Amniotic epithelial cell (primary cell): ENCODE measurements at places on chromosomes 11 and 22.

DNA sequence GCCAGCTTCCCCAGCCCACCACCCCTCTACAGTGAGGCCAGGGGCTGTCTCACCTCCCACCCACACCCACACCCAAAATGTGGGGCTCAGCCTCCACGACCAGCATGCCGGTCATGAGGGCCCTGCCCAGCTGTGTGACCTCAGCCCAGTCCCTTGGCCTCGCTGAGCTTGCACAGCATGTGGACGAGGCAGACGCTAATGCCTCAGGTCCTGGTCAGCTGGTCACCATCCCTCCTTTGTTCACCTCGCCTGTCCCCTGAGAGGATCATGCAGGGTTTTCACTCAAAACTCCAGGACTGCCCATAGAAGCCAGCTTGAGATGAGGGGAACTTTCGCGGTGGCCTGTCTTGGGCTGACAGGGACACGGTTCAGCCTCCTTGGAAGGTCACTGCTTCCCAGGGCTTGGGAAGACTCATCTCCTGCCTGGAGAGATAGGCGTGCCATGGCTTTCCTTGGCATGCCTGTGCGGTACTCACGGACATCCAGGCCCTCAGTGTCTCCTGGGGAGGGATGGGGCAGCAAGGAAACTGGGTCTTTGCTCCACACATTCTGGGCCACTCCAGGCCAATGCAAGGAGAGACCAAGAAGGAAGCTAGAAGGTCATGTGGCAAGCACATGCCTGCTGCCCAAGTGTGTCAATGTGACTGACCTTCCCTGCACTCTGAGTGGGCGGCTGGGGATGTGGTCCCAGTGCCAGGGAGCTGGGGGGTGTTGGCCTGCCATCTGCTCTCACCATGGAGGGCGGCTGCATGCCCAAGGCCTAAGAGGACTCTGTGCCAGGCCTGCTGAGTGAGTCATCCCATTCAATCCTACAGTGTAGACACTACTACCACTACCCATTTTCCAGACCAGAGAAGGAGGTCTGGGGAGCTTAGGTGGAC lies 3.2 kb upstream of the RTN4R start:
- no peak for DNase-seq

DNA sequence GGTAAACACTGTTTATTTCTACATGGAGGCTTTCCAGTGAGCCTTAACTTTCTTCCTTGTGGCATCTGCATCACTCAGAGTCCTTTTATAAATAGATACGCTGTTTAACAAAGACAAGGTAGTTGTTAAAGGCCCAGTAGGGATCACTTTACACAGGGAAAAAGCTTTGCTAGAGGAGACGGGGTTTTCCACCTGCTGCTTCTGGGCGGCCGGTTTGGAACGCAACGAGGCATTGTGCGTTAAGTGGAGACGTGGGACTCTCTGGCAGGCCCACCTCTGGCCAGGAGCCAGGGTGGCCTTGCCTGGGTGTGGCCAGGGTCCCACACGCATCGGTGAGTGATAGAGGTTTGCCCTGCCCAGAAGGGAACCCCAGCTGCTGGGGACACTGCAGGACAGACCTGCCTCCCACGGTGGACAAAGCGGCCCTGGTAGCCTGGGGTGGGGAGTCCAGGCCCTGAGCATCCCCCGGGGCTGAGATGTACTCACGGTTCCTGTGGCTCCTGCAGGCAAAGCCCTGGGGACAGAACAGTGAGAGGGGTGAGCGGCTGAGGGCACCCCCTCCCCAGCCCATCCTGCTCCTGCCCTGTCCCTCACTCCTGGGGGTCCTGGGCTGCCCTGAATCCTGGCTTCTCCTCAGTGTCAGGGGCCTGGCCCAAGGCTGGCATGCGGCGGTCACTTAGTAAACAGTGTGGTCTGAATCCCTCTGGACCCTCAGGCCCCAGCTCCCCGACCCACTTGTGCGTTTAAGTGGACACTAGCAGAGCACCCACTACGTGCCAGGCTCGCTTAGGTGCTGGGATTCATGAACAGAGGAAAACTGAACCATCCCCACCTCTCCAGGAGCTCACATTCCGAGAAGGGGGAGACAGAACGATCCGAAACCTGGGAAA lies 4.2 kb downstream of the IL17REL start:
- DNase-seq, result no peak

DNA sequence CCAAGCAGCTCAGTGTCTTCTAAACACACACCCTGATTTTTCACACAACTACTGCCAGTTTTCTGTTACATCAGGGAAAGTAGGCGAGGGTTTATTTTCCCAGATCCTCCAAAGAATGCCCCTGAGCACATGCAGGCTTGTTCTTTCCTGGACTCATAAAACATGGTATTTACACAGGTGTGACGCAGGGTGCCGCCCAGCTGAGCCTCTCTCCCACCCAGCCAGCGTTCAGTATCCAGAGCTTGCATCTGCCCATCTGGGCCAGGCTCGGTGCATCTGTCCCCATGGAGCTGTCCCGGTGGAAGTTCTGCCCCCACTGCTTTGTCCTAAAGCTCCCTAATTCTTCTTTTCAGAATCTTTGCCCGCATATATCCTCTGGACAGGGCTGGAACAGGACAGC lies 44.8 kb upstream of the ISX start:
- no peak for DNase-seq

GRCh38 chr11:79168530-79169110 lies 272.2 kb downstream of the TENM4 start:
- no peak for DNase-seq

DNA sequence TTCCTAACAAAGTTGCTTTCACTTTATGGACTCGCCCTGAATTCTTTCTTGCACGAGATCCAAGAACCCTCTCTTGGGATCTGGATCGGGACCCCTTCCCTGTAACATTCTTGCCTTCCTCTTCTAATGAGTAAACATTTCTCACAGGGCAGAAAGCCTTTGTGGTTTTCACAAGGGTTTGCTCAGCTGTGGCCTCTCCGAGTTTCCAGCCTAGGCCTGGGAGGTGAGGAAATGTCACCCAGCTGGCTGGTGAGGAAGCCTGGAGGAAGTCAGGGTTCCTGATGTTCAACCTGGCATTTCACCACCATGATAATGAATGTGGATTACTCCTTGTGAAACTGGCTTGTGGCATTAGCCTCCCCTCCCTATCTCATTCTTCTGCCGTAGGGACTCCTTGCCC lies 224.9 kb downstream of the DSCAML1 start:
- DNase-seq, result no peak

- DNase-seq, result no peak
These were observed 5.3 kb downstream of the CCDC157 start for GRCh38 chr22:30361916-30362650.

DNA sequence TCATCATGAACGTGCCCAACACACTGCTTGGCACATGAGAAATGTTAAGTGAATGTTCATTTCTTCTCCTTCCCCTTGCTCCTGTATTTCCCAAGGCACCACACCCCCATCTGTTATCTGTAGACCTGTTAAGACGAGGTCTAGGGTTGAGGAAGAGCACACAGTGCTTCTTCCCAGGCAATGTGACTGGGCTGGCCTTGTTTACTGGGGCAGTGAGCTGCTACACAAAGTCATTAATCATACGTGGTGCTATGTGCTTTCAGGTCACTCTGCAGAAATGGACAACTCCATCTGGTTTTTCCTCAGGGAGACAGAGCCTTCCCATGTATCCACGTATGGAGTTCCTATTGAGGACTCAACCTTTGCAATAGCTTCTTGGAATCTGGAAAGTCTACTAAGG lies 118.7 kb downstream of the KCNC1 start:
- peak; percentile 18 for DNase-seq

DNA sequence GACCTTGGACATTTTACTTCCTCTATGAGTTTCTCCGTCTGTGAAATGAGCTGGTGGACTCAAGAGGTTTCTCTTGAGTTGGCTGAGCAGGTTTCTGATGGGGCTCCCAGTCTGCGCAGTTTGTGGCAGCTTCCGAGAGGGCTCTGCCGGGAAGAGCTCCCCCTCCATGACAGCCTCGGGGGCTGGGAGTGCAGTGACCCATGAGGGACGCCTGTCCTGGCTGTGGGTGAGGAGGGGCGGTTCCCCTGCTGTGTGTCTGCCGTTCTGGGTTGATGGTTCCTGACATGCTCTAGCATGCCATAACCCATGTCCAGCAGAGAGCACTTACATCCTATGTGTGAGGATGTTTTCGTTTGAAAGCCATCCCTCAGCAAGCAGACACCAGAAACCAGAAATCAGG lies 14.8 kb downstream of the CSF2RB start:
- DNase-seq, result no peak

DNA sequence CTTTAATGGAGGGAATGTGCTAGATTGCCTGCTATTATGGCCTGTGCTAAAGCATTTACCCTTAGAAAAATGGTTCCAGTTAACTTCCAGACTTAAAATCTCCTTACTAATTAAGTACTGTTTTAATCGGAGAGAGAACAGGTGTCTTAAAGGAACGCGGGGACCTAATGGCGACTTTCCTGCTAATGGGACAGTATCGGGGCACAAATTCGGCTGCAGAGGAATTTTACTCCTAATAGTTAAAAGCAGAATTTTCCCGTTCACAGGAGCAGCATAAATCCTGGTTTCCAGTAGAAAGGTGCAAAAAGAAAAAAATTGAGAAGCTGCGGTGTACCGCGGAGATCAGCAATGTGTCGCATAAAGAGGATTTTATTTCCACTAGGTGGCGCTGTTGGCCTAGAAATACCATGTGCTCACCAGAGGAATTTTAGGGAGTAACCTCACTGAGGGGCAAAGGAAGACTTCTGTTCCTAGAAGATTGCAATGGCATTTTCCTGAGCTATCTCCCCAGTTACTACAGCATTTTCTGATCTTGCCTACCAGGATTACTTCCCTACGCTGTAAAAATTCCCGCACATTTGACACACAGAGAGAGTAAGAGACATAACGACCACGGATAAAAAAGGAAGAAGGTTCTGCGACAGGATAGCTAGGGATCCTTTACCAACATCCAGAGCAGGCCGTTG lies 44.5 kb downstream of the ZNF280B start:
- peak; percentile 59 for DNase-seq

- DNase-seq, result peak; percentile 74
These were observed 35.3 kb downstream of the IL18 start for GRCh38 chr11:112128483-112129121.

DNA sequence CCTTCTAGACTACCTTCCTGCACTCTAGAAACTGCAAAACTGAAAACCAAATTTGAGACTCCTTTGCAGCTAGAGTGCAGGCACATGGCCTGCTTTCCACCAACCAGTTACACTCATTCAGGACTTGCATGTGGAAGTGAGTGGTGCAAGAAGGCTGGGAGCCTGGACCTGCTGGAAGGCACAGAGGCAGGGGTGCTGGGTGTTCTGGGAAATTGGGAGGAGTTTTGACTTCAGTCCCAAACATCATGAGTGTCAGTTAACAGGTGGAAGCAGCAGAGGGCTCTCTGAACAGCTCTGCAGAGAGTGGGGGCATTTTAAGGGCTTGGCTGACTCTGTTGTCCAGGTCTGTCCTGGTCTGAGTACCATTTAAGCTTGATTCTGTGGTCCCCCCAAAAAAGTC lies 49.3 kb upstream of the SYT13 start:
- DNase-seq, result no peak

DNA sequence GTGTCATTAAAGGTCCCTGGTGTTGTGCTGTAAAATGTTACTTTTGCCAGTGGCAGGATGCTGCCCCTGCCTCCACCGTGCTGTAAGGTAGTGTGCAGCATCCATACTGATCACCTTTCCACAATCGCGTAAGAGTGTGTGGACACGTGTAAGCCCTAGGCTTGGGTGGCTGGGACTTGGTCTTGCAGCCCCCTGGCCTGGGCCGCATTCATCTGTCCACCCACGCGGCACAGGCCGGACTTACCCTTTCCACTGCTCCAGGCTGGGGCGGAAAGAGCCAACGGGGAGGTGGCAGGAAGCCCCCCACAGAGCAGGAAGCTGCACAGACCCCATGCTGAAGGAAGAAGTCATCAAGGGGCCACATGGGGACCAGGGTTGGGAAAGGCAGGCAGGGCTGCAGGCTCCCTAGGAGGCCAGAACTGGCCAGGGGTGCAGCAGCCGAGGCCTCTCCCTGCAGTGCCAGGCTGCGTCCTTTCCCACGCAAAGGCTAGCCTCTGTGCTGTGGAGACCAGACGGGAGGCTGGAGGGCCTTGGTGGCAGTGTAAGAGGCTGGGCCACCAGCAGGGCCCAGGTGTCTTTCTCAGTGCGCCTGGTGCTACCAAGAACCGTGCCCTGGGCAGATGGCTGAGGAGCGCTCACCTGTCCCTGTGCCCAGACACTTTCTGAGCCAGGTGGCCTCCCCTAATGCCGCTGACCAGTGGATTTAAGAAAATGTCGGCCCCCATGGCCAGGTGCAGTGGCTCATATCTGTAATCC lies 11.7 kb upstream of the TMEM191C start:
- no peak for DNase-seq

DNA sequence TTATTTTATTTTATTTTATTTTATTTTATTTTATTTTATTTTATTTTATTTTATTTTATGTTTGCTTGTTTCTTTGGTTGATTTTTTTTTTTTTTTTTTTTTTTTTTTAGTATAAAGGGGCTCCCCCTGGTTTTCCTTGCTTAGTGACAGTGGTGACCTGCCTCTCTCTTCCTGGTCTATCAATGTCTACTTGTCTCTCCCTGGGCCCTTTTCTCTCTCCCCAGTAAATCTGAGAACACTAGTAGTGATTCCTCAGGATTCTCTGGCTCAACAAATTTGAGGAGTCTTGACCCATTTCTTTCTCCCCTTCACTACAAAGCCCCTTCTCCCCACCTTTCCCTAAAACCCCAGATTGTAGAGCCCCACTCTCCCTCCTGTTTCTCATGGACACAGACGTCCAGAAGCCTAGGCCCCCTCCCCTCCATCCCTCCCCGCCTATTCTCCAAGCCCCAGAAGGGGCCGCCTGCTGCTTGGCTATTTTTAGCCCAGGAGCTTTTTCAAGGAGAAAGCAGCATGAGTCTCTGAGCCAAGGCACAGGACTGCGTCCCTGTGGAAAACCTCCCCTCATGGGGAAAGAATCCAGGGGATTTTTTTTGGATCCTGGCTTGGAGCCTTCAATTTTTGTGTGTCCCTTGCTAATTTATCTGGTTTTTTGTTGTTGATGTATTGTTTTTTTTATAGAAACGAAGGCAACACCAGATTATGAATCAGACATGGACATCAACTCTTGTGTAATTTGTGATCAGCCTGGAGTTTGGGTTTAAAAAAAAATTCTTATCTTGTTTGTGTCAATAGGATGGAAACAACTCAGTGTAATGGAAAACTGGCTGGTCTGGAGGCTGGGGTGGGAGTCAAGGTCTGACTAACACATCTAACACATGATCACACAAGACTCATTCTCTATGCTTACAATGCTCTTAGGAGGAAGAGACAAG lies 17.5 kb upstream of the ACCSL start:
- peak; percentile 91 for DNase-seq

DNA sequence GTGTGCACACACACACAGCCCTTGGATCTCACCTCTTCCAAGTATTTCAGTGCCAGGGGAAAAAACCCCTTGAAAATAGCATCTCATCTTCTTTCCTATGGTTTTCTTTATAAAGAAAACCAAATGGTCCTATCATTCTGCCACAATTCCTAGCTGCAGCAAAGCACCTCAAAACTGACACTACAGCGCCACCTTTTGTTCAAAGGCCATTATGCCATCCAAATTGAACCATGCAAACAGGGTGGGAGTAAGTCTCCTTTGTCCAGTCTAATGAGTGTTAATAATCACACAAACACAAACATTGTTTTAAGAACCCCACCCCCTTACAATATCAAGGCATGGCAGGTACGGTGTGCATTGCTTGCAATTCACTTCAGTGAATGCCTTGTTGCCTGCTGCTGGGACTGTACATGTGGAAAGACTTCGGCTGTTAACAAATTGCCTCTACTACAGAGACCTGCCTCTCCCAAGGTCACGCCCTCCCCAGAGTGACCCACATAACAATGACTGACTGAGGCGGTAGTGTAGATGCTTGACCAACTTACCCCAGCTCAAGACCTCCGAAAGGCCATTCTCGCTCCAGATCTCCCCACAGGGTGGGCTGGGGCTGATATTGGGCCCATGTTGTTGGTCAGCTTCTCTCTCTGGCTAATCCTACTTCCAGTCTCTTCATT lies 31.7 kb downstream of the FAM181B start:
- DNase-seq, result peak; percentile 31

GRCh38 chr11:43992183-43992582 lies 49.7 kb downstream of the C11orf96 start:
- DNase-seq, result no peak
